ENCODE measurements at places on chromosomes 7 and 10.

- no peak for DNase-seq
These were observed 12.8 kb downstream of the SUGCT start for GRCh38 chr7:40147371-40148246.

GRCh38 chr10:110093722-110094121 lies 85.9 kb downstream of the ADD3 start:
- DNase-seq: no peak

DNA sequence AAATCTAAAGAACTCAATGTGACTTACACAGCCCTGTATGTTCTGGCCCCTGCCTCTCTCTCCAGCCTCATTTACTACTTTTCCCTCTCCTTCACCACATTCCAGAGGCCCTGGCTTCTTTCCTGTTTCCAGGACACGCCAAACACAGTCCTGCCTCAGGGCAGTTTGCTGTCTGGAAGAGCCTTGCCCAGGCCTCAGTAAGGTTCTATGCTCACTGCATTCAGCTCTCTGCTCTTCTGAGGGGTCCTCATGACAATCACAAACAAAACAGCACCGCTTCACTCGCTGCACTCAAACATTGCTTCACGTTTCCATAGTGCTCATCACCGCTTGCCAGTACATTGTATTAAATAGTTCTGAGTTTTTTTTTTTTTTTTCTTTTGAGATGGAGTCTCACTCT lies 35.1 kb upstream of the GARS1 start:
- DNase-seq: peak; percentile 24

- no peak for DNase-seq
These were observed 142.6 kb upstream of the ASAH2 start for GRCh38 chr10:50393784-50394467.

GRCh38 chr7:114302858-114303257 lies 111.8 kb upstream of the FOXP2 start:
- DNase-seq: no peak

DNA sequence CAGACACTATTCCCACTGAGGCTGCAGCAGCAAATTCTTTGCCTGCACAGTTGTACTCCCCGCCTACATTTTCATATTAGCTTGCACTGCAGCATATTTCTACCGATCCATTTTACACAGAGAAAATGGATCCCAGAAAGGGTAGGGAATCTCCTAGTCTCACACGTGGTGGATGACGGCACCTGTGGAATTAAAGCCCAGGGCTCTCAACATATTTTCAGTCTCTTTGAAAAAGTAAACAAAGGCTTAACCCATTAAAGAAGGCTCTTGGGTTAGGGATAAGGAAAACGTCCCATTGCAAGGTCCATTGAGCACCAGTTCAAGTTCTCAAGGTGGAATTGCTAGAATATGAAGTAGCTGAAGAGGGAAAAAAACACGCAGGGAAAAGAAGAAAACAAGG lies 49.4 kb upstream of the FOXI2 start:
- no peak for DNase-seq

DNA sequence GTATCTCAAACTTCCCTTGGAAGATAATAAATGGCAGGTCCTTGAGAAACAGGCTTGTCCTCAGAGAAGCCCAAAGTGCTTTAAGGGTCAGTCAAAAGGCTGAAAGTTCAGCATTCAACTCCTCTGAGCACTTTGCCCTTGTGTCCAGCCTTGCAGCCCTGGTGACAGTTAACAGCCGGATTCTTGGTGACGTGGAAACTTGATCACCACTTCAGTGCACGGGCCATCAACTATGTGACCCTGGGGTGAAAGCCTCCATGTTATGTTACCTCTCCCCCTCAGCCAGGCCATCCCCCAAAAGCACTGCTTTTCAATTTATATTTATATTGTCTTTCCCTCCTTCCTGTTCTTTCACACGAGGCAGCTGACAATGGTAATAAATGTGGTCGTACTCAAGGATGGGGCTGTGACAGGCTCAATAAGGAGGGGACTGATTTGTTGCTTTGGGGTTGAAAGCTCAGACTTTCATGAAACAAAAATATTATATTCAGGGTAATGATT lies 164.0 kb upstream of the NRP1 start:
- DNase-seq: no peak

- peak; percentile 58 for DNase-seq
These were observed 1163.4 kb downstream of the CNTNAP2 start for GRCh38 chr7:147279964-147280374.

GRCh38 chr7:139585042-139585441 lies 61.6 kb downstream of the CLEC2L start:
- no peak for DNase-seq

DNA sequence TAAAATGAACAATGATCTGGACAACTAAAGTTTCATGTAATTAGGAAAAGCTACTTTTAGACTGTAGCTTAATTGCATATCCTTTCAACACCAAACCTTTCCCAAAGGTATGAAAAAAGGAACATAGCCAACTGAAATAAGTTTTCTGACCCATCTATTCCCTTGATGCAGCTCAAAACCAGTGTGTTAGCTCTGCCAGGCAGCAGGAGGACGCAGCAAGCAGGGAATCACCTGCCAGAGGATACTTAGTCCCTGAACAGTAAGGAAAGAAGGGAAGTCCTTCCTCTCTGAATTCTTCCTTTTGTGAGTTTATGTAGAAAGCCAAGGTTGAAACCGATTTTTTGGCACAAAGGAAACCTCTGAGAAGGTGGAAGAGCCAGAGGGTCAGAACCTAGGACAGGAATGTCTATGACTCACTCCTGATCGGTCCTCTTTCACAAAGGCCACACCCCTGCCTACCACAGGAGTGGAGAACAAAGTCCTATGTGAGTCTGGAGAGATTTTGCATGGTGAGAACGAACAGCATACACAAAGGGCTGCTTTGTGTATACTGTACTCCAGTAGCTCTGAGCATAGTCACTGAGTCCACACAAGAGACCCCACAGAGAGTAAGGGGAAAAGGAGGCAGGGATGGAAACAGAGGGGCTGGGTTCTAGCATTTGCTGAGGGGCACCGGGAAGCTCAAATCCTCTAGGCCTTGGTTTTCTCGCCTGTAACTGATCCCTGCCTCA lies 68.8 kb upstream of the GSDME start:
- no peak for DNase-seq

DNA sequence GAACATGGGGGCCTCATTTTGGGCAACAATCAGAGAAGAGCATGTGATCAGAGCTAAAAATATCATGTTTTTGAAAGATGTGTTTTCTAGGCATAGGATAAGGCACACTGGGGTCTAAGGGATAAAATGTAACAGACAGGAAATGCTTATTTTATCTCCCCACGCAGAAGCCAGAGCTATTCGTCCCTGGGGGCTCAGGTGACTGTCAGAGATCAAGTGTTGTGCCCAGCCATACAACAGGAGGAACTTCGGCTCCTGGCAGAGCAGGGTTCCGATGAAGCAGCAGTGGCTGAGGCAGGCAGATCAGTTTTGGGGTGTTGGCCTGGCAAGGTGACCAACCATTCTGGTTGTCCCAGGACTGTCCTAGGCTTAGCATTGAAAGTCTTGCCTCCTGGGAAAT lies 15.2 kb downstream of the NPY start:
- no peak for DNase-seq

GRCh38 chr10:128866551-128866950 lies 600.5 kb upstream of the MGMT start:
- DNase-seq: no peak

- DNase-seq: no peak
These were observed 24.3 kb downstream of the CSTF2T start for GRCh38 chr10:51675088-51675487.

GRCh38 chr7:45715471-45716352 lies 141.5 kb downstream of the ADCY1 start:
- DNase-seq: no peak

All from Ammon's horn (tissue), 1 donor.